ENCODE measurements at places on chromosomes 4 and X.

- DNase-seq, result no peak
These were observed 580.9 kb upstream of the ZFP42 start for GRCh38 chr4:187414716-187415115.

GRCh38 chr4:123417813-123418212 lies 21.2 kb downstream of the SPRY1 start:
- DNase-seq, result no peak

DNA sequence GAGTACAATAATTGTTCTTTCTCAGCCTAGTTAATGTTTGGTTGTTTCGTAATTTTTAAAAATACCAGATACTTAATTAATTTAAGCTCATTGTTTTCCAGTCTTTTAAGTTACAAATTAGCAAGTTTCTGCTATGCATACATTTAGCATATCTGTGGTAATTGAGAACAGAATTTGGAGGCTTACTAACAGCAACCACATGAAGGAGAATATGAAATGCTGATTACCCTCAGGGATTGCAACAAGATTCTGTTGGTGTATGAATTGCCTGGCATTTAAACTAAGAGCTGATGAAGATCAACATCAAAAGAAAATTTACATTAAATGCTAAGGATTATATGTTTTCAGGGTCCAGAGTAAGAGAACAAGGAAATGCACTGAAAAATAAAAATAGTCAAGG lies 580.0 kb upstream of the INTU start:
- DNase-seq, result no peak

DNA sequence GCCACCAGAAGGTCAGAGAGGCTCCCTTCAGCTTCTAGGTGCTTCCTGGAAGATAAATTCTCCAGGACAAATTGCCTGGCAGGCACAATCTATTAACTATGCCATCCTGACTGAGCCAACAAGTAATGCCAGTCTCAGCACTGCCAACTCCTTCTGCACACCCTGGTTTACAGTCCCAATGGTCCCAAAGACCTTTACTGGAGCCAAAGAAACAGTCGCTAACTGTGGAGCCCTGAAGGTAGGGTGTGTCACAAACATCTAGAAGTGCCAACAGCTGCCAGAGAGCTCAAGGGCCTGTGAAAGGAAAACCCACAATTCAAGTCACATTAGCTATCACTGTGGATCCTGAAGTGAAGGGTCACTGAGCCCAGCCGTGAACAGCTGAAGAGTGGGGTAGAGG lies 34.9 kb upstream of the CITED1 start:
- no peak for DNase-seq

- no peak for DNase-seq
These were observed 241.2 kb downstream of the ANK2 start for GRCh38 chr4:113290666-113291065.

DNA sequence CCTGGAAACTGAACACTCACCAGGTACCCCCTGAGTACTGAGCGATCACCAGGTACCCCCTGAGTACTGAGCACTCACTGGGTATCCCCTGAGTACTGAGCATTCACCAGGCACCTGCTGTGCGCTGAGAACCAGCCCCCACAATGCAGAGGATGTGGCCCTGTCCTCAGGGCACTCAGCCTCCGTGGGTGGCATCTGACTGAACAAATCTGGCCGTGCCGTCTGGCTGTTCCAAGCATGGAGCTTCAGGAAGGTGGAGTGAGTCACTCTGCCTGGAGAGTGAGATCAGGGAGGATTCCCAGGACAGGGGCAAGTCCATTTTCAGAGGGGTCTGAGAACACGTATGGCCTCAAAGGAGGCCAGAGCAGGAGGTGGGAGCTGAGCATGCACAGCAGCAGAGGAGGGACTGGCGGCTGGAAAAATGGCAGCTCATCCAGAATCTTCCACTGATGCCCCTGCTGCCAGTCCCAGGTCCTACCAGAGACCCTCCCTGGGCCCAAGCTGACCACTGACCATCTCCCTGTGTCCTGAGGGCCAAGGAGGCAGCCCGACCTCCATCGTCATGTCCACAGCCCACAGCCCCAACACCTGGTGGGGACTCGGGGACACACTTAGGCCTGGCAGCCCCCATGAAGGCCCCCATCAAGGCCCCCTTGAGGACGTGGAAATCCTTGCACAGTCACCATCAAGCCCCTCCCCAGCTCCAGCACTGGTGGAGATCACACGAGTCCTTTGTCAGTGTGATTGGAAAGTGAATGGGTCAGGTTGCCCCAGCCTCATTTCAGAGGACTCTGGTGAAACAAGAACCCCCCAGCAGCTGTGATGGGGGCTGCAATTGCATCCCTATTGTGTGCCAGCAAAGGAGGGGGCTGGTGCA lies 94.1 kb downstream of the HMX1 start:
- DNase-seq, result no peak

DNA sequence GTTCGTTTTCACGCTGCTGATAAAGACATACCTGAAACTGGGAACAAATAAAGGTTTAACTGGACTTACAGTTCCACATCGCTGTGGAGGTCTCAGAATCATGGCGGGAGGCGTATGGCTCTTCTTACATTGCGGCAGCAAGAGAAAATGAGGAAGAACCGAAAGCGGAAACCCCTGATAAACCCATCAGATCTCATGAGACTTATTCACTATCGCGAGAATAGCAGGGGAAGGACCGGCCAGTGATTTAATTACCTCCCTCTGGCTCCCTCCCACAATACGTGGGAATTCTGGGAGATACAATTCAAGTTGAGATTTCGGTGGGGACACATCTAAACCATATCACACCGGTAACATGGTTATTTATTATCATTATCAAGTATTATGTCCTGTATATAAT lies 2204.5 kb downstream of the ARAP2 start:
- no peak for DNase-seq

DNA sequence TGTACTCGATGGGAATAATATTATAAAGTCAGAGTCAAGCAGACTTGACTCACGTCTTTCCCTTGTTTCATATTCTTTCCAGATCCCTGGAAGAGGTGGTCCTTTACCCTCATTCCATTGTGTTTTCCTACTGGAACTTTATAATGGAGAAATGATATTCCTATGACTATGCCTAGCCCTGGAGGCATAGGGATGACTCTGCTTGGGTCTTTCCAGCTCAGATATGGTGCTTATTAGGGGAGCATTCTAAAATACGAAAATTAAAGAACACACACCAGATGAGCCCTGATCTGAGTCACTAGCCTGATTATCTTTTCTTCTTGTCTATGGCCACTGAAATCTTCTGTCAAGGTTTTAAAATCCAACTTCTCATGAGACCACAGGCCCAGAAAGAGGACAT lies 231.4 kb downstream of the ANKRD50 start:
- no peak for DNase-seq

GRCh38 chr4:53987761-53988171 lies 76.6 kb downstream of the CHIC2 start:
- peak; percentile 72 for DNase-seq

- no peak for DNase-seq
These were observed 70.7 kb upstream of the PPP3CA start for GRCh38 chr4:101418055-101418454.

DNA sequence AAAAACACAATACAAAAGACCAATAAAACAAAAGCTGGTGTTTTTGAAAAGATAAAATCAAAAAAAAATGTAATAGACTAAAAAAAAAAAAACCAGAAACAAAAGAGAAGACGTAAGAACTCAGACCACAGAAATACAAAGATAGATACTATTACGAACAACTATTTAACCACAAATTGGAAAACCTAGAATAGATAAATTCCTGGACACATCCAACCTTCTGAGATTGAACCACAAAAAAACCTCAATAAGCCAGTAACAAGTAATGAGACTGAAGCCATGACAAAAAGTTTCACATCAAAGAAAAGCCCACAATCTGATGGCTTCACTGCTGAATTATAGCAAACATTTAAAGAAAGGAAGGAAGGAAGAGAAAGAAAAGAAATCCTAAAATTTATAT lies 16.2 kb downstream of the RCHY1 start:
- no peak for DNase-seq

DNA sequence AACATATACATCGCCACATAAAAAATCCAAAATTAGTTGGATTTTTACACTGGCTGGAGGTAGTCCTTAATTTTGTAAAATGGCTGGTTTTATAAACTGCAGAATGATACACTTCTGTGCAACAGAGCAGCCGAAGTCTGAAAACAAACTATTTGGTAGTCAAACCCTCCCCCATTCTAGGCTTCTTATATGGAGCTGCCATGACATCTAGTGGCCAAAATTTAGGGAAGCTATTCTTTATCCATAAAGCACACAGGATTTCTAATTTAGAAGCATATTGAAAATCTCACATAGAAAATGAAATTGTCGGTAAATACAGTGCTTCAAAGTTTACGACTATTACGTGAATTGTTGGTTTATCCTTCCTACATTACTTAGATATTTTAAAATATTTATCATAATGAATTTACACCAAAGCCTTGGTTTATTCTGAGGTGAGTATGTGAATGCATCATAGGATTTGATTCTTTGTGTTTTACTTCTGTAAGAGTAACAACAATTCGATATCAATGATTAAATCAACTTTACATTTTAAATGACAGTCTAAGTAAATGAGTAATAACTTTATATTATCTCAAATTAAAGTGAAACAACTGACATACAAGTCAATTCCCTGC lies 113.4 kb upstream of the FAM241A start:
- no peak for DNase-seq

- no peak for DNase-seq
These were observed 119.1 kb downstream of the PCDH10 start for GRCh38 chr4:133268205-133268604.

- DNase-seq, result no peak
These were observed 113.6 kb downstream of the ZNF518B start for GRCh38 chr4:10343656-10344055.

GRCh38 chr4:152651473-152652060 lies 28.2 kb downstream of the TMEM154 start:
- no peak for DNase-seq

DNA sequence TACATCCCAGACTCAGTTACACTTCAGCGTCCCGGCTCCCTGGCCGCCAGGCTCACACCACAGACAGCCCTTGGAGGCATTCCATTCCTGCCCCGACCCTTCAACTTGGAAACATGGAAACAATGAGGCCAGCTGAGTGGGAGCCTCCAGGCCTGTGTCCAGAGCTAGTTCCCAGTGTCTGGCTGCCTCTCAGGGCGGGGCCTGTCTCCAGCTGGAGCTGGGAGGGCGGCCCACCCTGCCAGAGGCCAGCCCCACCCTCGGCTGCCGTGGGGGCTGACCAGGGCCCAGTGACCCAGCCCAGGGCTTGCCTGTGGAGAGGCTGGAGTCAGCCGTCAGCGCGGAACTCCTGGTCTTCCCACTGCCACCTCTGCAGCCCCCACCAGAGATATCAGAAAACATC lies 37.4 kb upstream of the SPON2 start:
- DNase-seq, result no peak

- no peak for DNase-seq
These were observed 24.0 kb downstream of the HAND2 start for GRCh38 chr4:173505924-173506518.

- DNase-seq, result no peak
These were observed 49.7 kb downstream of the ABCG2 start for GRCh38 chr4:88108747-88109122.

- DNase-seq, result no peak
These were observed 328.6 kb upstream of the NR3C2 start for GRCh38 chr4:148770848-148771247.
